Stimulated activated CD4-positive, alpha-beta T cell treated with anti-CD3 and anti-CD28 coated beads, TNF-alpha, amount 100 ng/mL, for 24 hours (primary cell): ENCODE measurements at places on chromosomes 5 and 9.
A peak's percentile ranks its signal among the peaks of the same experiment; 100 is the strongest.

DNA sequence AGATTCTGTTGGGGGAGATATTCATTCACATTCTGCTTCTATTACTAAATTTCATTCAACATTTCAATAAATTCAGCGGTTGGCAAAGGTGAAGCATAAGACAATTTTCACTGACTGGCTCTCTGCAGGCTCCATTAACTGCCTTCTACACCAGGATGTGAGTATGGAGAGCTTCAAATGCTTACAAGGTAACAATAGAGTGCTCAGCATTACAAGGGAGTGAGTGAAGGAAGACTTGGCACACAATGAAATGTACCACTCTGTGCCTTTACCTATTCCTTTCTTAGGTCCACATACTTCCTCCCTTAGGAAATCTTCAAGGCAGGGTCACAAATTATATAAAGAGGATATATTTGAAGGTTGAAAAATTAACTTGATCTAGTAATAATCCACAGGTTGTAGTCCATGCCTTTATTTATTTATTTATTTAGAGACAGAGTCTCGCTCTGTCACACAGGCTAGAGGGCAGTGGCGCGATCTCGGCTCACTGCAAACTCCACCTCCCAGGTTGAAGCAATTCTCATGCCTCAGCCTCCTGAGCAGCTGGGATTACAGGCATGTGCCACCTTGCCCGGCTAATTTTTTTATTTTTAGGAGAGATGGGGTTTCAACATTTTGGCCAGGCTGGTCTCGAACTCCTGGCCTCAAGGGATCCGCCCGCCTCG, 76.6 kb upstream of the FAM169A start:
- DNase-seq, result no peak

DNA sequence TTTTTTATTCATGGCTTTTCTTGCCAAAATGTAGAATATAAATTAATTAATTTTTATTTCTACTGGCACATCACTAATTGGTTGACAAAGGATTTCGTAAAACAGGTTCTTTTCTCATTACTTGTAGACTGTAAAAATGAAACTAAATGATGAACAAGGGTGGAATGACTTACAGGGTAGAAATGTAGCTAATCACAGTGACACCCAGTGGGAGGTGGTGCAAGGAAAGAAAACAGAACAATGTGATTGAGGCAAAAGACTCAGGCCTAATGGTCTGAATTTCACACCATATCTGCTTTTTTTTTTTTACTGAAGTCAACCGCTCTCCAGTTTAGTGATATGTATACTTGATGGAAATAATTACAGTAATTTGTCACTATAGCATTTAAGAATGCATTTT, 28.9 kb downstream of the GABRG2 start:
- no peak for DNase-seq

DNA sequence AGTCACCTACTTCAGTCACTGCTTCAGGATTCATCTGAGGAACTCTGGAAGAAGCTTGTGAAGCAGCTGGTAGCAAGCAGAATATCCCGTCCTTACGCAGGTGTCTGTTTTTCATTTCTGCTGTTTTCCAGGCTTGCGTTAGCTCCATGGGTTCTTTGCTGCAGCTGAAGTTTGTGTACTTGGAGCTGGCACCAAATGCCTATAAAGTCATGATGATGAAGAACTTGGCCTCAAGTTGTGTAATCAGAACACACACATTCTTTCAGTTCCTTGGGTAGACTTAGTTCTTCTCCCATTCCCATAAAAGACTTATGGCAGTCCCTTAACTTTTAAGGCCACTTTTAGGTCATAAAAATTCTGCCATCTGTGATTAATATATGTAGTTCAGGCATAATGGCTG, 116.7 kb downstream of the LRRC70 start:
- no peak for DNase-seq

GRCh38 chr9:91047529-91047928, 245.9 kb downstream of the SYK start:
- peak; percentile 64 for DNase-seq

DNA sequence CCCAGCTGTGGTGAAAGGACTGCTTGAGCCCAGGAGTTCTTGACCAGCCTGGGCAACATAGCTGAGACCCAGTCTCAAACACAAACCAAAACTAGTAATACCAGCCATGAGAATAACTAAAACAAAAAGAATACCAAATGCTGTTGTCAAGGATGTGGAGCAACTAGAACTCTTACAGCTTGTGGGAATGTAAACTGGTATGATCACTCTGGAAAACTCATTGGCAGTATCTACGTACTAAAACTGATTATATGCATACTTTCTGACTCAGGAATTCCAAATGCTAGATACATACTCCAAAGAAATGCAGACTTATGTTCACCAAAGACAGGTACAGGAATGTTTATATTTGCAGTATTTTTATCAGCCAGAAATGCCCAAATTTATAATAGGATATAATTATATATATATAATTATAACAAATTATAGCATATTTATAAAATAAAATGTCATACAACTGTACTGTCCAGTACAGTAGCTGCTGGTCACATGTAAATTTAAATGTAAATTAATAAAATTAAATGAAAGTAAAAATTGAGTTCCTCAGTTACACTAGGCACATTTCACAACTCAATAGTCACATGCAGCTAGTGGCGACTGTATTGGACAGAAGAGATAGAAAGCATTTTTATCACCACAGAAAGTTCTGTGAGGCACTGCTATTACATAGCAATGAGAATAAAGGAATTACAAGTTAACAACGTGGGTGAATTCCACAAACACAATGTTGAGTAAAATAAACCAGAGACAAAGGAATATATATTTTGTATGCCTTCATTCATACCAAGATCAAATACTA, 118.5 kb downstream of the GNAQ start:
- no peak for DNase-seq

DNA sequence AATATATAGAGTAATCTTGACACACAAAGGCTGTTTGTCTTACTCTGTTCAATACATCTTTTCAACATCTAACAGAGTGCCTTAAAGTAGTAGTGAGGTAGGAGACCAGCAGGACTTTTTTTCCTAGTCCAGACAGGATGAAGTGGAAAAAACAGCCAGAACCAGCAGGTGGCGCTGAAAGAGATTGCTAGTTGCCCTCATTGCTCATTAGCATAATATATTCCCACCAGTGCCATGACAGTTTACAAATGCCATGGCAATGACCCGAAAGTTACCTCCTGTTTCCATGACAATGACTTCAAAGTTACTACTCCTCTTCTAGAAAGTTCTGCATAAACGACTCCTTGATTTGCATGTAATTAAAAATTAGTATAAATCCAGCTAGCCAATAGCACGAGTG, 387.4 kb downstream of the ACTL7B start:
- no peak for DNase-seq

GRCh38 chr5:74112372-74113195, 486.6 kb downstream of the ARHGEF28 start:
- no peak for DNase-seq

- no peak for DNase-seq
Measured at GRCh38 chr5:171826132-171826531, 40.5 kb downstream of the SMIM23 start.

GRCh38 chr5:81909677-81910076, 62.1 kb upstream of the ATG10 start:
- no peak for DNase-seq

DNA sequence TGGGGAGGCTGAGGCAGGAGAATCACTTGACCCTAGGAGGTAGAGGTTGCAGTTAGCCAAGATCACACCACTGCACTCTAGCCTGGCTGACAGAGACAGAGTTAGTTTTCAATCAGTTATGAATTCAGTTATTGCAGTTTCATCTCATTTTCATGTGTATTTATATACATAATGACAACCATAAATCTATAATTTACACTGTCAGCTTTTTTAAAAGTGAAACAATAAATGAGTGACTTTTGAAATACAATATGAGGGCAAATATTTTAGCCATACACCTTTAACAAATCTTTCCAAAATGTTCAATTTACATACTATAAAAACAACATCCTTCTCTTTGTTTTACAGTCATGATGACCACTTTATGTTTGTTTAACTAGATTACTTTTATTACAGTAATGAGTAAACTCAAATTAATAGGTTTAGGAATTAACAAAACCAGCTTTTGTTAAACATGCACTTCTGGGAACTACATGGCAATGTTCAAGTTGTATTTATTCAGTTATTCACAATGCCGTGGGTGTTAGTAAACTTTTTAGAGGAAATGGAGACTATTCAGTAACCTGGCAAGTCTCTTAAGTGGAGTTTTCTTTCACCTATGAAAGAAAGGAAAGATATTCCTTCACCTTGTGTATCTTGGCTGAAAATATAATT, 12.7 kb downstream of the TYRP1 start:
- no peak for DNase-seq
